Ascending aorta (tissue), 2 donors: ENCODE measurements at places on chromosomes 11 and 22. TPM values are rescaled to one million over a fixed set of nuclear protein-coding genes. Genes with fewer than 3 reads are reported as not detected.
A peak's percentile ranks its signal among the peaks of the same experiment; 100 is the strongest.

KLHDC7B gene
- not detected for total RNA-seq

- DNase-seq, result no peak
Observed at GRCh38 chr22:47654922-47655491, 892.6 kb downstream of the TBC1D22A start.

GRCh38 chr22:29224121-29224858 lies 18.6 kb downstream of the EMID1 start:
- DNase-seq, result peak; percentile 66

DNA sequence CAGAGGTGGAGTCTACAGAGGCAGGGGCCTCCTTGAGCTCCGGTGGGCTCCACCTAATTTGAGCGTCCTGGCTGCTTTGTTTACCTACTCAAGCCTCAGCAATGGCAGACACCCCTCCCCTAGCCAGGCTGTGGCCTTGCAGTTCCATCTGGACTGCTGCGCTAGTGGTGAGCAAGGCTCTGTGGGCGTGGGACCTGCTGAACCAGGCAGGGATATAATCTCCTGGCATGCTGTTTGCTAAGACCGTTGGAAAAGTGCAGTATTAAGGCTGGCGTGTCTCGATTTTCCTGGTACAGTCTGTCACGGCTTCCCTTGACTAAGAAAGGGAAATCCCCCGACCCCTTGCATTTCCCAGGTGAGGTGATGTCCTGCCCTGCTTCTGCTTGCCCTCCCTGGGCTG lies 77.7 kb downstream of the GDPD4 start:
- no peak for DNase-seq

- DNase-seq, result no peak
Observed at GRCh38 chr11:34643846-34644245, 23.0 kb downstream of the EHF start.

DNA sequence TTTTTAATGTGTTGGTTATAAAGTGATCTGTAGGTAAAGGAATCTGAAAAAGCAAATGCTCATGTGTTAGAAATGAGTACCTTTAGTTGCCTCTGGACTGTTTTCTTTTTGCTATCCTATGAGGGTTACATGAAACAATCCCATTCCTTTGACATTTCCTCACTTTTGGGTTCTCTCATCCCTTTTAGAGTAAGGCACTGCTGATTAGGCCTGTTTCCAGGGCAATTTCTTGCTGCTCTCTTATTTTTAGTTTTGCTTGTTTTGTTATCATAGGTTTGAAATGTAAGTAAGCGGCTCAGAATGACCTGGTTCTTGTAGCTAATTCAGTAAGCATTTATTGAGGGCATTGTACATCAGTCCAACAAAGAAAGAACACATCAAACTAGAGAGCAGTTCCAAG lies 138.9 kb downstream of the DDX10 start:
- no peak for DNase-seq

DNA sequence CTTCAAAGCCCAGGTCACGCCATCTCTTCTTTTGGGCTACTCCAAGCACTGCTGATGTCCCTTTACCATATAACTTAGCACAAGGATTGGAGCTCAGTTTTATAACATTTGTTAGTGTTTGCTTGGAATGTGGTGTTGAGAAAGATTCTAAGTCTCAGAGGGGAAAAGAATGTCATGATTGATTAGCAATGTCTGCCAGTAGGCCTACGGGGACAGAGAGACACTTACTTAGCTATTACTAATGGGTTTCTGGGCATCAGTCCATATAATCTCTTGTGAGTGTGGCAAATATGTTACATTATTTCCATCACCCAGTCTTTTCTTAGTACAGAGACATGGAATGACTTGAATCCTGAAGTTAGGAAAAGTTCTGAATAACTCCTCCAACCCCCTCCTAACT lies 75.4 kb upstream of the FSHB start:
- DNase-seq, result no peak

DNA sequence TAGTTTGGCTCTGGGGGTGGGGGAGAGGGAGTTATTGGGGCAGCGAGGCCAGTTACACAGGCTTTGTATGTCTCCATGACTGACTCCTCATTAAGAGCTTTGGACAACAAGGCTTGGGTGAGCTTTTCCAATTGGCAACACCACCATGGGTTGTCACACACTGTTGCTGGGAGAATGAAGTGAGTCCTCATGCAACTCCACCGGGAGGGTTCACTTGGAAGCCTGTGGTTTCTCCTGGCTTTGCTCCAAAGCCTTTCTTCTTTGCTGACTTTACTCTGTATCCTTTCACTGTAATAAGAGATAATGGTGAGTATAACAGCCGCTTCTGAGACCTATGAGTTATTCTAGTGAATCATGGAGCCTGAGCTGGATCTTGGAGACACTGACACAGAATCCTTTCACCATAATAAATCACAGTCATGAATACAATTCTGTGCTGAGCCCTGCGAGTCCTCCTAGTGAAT lies 24.9 kb downstream of the EIF3F start:
- no peak for DNase-seq

DNA sequence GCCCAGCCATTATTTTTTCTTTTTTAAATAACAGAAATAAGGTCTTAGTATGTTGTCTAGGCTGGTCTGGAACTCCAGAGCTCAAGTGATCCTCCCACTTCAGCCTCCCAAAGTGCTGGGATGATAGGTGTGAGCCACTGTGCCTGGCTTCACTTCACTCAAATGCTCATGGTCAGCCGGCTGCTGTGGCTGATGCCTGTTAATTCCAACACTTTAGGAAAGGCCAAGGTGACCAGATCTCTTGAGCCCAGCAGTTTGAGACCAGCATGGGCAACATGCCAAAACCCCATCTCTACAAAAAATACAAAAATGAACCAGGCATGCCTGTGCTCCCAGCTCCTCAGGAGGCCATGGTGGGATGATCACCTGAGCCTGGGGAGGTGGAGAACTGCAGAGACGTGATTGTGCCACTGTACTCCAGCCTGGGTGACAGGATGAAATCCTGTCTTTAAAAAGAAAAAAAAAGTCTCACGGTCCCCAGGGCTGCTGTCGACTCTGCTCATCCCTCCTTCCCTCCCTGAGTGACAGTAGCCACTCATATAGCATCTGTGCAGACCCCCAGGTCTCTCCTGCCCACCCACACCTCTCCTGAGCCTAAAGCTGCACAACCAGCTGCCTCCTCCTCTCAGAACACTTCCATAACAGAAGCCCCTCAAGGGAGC lies 3.6 kb downstream of the YDJC start:
- DNase-seq, result no peak

DNA sequence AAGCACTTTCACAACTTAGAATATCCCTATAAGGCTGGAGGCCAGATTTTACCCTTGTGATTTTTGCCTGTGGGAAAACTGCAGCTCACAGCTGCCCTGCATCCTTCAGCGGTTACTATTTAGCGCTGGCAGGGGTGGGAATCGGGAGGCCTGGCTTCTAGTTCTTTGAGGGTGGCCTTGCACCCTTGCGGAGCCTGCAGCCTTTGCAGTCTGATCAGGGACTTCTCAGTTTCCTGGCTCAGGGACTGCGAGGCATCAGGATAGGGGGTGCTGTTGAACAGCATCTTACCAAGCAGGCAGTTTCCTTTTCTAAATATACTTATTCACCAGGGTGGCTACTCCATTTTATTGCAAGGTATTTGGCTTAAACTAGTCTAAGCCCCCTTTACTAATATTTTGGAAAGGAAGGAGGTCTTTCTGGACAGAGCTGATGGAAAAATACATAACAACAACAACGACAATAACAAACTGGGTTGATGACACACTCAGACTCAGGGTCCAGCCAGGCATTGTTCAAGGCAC lies 2.9 kb upstream of the APOA1 start:
- no peak for DNase-seq

GRCh38 chr22:44031158-44031952 lies 7.3 kb downstream of the PARVB start:
- no peak for DNase-seq

GRCh38 chr11:763549-764321 lies 13.6 kb downstream of the GATD1 start:
- DNase-seq, result no peak
